ENCODE measurements at places on chromosomes 12 and 14.
A peak's percentile ranks its signal among the peaks of the same experiment; 100 is the strongest.

DNA sequence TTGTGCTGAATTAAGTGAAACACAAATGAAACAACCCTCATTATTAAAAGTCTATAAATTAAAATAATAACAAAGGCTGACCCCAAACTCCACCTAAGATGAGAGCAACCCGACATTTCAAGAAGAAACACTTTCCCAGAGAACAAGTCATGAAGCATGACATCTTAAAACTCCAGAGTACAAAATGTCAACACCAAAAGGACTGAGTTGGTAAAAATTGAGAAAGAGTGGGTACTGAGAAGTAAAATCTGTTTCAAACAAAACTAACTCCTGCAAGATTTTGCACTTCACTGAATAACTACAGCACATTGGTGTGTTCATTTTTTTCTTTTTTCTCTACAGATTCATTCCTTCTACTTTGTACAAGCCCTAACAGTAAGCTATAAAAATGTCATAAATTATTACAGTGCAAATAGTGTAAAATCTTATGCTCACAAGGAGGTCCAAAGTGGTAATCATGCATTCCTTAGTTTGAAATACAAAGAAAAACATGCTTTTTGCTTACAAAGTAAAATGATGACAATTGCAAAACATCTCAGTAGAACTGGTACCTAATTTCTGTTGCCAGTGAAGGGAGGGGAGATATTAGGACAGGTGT, 31.8 kb downstream of the SLC35F4 start:
- DNase-seq, result no peak

DNA sequence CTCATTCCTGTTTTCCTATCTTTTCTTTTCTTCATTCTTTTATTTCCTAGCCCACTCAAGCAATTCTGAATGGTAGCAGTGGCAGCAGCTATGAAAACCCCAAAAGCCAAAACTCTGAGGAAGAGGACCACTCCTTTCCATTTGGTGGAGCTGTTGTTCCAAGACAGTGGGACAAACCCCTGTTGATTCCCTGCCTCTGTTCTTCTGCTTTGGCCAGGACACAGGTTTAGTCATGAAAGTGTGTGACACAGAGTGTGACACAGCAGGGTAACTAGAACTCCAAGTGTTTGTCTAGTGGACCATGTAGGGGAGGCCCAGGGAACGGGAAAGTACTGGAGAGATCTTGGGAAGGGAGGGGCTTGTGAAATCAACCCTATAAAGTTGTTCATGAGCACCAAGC, 71.1 kb downstream of the PTCSC3 start:
- no peak for DNase-seq

GRCh38 chr14:73386342-73386741, 72.0 kb downstream of the NUMB start:
- DNase-seq, result no peak

GRCh38 chr12:57416039-57416996, 14.5 kb downstream of the R3HDM2 start:
- DNase-seq, result no peak

GRCh38 chr12:118495296-118495695, 118.9 kb downstream of the SUDS3 start:
- DNase-seq, result no peak

DNA sequence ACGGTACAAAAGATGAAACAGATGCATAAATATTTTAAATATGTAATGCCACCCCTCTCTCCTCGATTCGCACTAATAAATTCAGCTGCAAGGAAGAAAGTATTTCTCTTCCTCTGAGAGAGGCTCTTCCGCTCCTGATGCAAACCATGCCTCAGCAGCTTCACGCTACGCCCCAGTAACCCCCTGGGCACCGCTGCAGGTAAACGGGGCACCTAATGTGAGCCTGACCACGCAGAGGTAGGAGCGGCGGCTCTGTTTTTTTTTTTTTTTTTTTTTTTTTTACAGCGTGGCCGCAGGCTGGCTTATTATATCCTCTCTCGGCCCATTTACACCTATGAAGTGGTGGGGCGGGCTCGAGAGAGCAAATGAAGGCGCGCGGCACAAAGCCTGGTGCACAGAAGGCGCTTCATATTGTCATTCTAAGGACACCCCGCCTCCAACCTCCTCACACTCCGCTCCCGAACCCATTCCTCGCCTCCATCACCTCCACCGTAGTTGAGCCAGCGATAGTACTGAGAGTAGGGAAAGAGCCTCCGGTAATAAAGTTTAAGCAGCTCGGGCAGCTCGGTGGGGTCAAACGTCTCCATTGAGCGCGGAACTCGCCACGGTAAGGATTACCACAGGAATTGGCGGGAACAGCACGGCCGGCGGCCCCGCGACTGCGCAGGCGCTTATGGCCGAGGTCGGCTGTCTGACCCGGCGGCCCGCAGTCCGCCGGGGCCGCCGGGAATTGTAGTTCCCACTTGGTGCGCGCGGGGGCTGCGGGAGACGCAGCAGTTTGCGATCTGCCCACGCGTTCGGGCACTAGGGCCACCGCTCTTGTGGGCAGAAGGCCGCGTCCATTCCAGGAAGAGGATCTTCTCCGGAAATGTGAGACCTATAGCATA, at the start of gene PRIM1:
PRIM1 (minus strand) TSS at position 612 of the 887 bp plus-strand sequence; CDS start at position 587, 25 bp downstream.
- peak; percentile 71 for DNase-seq

- no peak for DNase-seq
These were observed 677 bp downstream of the NOS1 start for GRCh38 chr12:117360551-117361346.

DNA sequence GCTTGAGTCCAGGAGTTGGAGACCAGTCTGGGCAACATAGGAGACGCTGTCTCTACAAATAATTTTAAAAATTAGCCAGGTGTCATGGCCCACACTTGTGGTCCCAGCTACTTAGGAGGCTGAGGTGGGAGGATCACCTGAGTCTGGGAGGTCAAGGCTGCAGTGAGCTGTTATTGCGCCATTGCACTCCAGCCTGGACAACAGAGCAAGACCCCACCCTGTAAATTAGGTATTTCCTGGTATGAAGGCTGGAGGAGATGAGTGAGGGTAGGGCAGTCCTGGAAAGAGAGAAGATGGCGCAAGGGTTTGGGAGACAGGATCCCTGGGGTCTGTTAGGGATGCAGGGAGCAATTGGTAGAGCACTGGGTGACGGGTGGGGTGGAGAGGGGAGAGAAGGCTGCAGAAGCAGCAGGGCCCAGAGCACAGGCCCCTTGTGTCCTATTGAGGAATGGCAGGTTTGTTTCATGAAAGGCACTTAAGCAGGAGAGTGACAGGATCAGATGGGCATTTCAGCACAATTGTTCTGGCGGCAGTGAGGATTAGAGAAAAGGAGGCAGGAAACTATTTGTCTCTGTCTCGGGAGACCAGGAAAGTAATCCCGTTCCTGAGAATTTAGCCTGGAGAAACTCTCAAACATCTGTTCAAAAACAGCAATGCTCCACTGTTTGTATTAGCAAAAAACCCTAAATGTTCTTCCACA, 47.2 kb upstream of the KTN1 start:
- no peak for DNase-seq

- DNase-seq, result no peak
These were observed at the start of gene WNT1 for GRCh38 chr12:48978291-48978740. WNT1 (plus strand) TSS chr12:48978322; CDS start chr12:48978651, 329 bp downstream.

- DNase-seq, result no peak
These were observed 14.0 kb upstream of the TBPL2 start for GRCh38 chr14:55454264-55455002.
